Left colon (tissue), 2 donors: ENCODE measurements at places on chromosomes 4 and X. TPM values are rescaled to one million over a fixed set of nuclear protein-coding genes. Genes with fewer than 3 reads are reported as not detected.

PAGE2B gene
- not detected for total RNA-seq

CXCL13 gene
- 0.42 TPM for total RNA-seq

PABPC1L2B gene
- total RNA-seq: not detected

DNA sequence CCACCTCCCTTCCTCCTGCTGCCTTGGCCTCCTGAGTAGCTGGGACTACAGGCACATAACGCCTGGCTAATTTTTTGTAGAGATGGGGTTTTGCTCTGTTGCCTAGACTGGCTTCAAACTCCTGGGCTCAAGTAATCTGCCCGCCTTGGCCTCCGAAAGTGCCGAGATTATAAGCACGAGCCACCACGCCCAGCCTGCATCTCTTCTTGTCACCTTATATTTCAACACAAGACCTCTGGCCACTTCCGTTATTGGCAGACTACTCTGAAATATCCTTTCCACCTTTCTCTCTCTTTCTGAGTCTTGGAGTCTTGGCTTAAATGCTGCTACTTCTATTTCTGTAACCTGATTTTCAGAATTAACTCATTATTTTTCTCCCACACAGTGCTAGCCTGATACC lies 5.6 kb downstream of the KIAA0232 start:
- no peak for DNase-seq

GRCh38 chr4:160847228-160847627 lies 1316.6 kb downstream of the FSTL5 start:
- DNase-seq: no peak

DNA sequence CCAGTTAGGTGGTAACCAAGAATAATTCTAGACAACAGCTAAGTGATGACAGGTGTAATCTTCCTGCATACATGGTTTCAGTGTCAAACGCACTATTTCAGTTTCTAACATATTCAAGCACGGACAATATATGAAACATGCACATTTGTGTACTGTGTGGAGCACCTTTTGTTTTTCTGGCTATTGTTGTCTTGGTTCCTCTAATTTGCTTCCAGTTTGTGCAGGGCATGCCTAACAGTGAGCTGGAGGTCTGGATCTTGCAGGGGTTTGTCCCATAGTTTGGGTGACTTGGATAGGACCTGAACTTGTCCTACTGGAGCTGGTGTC lies 70.5 kb upstream of the TBC1D9 start:
- no peak for DNase-seq

GRCh38 chr4:3715061-3715854 lies 50.9 kb upstream of the ADRA2C start:
- DNase-seq: no peak

DNA sequence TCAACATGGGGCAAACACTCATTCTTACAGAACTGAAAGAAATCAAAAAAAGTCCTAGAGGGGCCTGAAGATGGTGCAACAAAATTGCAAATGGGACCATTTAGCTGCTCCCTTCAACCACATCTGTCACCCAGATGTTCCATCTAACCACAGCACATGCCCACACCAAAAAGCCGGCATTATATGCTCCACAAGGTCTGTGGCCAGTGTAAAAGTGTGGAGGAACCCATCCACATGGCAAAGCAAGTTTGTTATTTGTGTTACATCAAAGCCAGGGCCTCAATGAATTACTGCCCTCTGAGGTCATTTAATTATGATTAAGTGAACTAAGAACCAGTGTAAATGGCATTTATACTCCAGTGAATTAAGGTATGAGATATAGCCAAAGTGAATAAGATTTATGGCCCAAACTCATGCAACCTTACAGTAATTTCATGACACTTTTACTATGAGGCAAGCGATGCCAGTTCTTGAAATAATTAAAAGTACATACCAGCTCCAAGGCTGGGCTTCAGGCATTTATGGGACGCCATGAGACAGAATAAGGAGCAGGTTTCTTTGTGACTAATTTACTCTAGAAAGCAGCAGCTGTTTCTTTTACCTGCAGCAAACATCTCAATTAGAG lies 48.7 kb upstream of the FGF16 start:
- no peak for DNase-seq
